ENCODE measurements at places on chromosomes 3 and 15.

- no peak for DNase-seq
Observed at GRCh38 chr3:69122403-69122802, at the start of gene LMOD3. Gene LMOD3 (minus strand): TSS chr3:69122595. CDS start chr3:69122386, 209 bp downstream.

DNA sequence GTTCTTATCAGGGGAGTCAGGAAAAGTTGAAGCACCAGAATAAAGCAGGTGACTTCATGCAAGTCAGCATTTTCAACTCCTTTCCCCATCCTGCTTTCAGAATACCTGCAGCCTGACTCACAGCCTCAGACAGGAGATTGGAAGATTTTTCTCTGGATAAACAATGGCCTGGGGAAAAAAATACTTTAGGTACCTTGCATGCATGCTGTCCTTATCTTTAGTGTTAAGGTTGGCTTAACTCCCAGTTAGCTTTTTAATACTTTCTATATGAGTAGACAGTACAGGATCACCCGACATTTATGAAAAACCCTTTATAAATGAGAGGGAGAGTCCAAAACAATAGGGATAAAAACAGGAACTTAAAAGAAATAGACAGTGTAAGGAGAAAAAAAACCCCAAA lies 53.6 kb downstream of the PAK2 start:
- no peak for DNase-seq

- no peak for DNase-seq
Observed at GRCh38 chr3:136237961-136238649, 12.0 kb upstream of the PCCB start.

DNA sequence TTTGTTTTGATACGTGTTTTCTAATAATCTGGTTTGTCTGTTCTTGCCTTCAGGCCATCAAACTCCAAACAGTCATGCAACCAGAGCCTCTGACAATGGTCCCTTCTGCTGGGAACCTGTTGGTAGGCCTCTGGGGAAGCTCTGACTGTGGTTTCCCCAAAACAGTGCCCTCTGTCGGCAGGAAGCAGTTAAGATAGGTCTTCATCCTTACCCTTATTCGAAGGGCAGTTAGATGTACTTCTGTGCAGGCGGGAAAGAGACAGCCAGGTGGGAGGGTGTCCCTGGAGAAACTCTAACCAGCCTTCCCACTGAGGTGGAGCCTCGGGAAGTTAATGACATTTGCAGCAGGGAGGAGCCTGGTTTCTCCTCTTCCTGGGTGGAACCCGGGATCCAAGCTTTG lies 81.6 kb upstream of the CHMP2B start:
- DNase-seq, result no peak

GRCh38 chr15:98530570-98530969 lies 117.8 kb upstream of the IGF1R start:
- DNase-seq, result no peak

GRCh38 chr3:197880491-197881269 lies 69.3 kb upstream of the RPL35A start:
- DNase-seq, result no peak

- DNase-seq, result no peak
Observed at GRCh38 chr3:13629644-13630043, 80.7 kb downstream of the FBLN2 start.

- DNase-seq, result no peak
Observed at GRCh38 chr3:151382671-151383070, 1.9 kb downstream of the P2RY12 start.

DNA sequence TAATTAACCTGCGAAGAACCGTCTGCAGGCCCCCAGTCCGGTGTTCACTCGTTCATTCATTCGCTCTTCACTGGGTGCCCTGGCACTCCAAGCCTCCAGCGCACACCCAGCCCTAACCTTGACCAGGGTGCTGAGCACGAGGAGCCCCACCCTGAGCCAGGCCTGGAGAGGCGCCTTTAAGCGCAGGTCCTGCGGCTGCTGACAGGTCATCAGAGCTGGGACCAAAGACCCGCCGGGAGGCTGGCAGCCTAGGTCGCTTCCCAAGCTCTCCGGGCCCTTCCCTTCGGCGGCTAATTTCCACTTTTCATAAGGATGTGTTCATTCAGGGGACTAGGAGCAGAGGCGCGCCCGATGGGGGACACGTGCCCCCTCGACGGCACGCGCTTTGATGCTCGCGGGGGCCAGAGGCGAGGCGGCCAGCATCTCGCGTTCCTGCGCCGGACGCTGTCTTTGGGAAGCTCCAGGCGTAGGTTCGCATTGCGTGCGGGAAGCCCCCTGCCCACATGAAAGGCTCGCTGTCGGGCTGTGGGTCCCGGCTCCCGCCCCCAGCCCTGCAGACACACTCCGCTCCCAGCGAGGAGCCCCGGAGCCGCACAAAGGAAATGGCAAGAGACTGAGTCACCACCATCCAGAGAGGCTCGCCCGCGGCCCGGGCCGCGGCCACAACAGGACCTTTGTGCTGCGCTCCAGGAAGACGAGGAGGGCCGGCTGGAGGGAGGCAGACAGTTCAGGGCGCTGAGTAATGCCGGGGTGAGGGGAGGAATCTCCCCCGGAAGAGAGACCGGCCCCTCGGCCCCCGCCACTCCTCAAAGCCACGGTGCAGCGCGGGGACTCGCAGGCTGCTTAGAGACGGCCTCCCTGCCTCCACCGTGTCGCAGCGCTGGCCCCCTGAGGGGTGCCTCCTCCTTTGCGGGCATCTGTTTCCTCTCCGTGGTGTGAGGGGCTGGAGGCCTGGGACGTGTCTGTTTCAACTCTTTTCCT lies 266.4 kb upstream of the HES1 start:
- DNase-seq, result peak; percentile 94

DNA sequence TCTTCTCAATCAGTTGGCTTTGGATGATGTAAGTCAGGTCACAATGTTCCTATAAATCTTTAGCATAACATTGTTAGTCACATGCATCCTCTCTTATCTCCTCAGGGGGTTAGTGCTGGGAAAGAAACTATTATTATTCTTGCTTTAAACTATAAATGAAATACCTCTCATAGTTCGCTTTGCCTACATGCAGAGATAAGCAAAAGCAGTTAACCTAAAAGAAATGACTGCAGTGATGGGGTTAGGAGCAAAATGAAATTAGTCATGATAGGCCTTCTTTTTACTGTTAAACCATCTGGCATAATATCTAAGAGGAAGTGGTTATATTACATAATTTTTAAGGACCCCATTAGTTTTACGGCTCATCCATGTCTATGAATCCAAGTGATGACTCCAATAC lies 91.7 kb upstream of the IGSF10 start:
- no peak for DNase-seq

DNA sequence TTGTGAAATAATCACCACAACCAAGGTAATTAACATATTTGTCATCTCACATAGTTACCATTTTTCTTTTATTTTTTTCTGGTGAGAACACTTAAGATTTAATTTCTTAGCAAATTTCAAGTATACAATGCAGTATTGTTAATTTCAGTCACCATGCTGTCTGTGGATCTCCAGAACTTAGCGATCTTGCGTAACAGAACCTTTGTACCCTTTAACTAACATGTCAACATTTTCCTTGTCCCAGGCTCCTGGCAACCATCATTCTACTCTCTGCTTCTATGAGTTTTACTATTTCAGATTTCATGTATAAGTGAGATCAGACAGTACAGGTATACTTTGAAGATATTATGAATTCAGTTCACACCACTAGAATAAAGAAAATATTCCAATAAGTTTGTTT lies 154.4 kb downstream of the KCNAB1 start:
- no peak for DNase-seq

GRCh38 chr15:60421544-60421943 lies 23.8 kb upstream of the ANXA2 start:
- no peak for DNase-seq

- no peak for DNase-seq
Observed at GRCh38 chr3:29153811-29154210, 127.1 kb upstream of the RBMS3 start.

GRCh38 chr3:126434264-126434590 lies 39.5 kb downstream of the CFAP100 start:
- no peak for DNase-seq

GRCh38 chr15:40762919-40763800 lies 708 bp upstream of the GCHFR start:
- DNase-seq, result no peak

- no peak for DNase-seq
Observed at GRCh38 chr15:59304034-59304795, 68.5 kb downstream of the MYO1E start.

GRCh38 chr15:97156739-97157265 lies 803.7 kb upstream of the ARRDC4 start:
- no peak for DNase-seq

DNA sequence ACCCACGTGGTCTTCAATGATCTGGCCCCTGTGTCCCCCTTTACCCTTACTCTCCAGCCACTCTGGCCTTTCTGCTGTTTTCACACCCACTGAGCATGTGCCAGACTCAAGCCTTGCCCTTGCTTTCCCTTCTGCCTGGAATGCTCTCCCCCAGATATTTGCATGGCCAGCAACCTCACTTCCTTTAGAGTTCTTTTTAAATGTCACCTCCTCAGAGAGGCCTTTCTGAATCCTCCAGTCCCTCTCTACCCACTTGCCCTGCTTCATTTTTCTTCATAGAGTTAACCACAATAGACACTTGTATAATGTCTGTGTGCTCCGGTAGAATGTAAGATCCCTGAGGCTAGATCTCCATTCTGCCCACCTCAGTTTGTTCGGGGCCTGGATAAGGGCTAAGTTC lies 39.4 kb upstream of the TIPARP start:
- DNase-seq, result no peak

GRCh38 chr15:58383876-58384275 lies 47.9 kb upstream of the LIPC start:
- no peak for DNase-seq

GRCh38 chr15:35112346-35112745 lies 27.3 kb upstream of the NANOGP8 start:
- DNase-seq, result no peak

DNA sequence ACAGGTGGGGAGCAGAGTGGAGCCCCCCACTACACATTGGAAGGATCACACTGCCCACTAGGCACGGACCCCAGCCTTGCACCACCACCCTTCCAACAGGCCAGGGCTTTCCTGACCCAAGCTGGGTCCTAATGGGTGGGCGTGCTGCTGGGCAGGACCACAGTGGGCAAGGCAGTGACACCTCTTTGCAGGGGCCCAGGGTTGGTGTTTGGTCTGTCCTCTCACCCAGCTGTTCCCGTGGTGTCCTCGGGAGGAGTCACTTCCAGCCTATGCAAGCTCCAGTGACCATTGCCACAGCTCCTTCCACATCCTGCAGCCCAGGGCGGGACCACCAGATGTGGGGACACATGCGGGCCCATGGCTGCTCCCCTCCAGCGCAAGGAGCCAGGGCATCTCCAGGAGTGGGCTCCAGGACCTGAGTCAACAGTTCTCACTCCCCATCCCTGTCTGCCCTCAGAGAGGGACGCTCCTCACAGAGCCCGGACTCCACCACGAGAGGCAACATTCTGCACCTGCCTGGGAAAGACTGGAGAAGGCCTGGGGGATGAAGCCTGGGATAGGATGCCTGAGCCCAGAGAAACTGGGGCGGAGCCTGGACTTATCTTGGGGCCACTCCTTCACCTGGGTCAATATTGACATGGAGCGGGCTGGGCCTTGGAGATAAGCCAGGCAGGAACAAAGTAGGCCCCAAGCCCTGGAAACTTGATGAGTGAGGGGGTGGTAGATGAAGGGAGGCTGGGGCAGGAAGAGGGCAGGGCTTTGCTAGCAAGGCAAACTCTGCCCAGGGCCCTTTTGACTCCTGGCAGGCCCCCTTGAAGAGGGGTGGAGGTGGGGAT lies 3.9 kb upstream of the VILL start:
- peak; percentile 58 for DNase-seq

DNA sequence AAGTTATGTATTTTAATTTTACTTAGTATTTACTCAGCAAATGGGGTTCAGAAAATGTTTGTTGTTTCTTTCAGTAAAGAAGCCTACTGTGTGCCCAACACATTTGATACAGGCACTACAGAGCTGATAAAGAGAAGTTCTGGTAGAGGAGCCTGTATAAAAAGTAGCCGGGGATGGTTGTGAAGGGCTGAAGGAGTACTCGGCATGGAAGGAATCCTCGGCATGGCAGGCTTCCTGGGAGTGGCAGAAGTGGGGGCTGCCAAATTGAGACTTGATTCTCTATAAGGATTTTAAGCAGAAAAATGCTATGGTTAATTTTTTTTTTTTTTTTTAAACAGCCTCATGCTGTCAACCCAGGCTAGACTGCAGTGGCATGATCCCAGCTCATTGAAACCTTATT lies 9.3 kb downstream of the ARL13B start:
- DNase-seq, result no peak

- no peak for DNase-seq
Observed at GRCh38 chr3:171850960-171851659, 8.0 kb downstream of the TMEM212 start.

GRCh38 chr3:169701457-169701856 lies 37.9 kb upstream of the MECOM start:
- no peak for DNase-seq

GRCh38 chr3:159819676-159820075 lies 169.0 kb upstream of the IL12A start:
- DNase-seq, result no peak

GRCh38 chr3:143511174-143511879 lies 336.9 kb downstream of the SLC9A9 start:
- no peak for DNase-seq

DNA sequence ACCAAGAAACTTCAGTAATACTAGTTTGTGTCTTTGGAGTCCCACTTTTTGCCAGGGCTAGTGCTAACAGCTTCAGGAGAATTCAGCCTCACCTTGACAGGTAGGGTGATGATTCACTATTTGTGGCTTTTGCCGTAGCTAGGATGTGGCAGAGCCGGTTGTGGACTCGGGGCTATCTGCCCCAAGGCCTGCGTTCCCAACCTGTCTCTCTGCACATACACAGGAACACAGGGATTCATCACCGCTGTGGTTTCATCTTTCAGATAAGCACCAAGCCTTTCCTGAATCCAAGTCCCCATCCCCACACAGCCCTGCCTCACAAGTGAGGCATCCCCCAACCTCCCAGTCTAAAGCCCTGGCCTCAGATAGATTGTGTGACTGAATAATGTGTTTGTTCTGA lies 45.2 kb upstream of the POLG start:
- DNase-seq, result no peak
